ENCODE measurements at places on chromosomes 13 and 19.

DNA sequence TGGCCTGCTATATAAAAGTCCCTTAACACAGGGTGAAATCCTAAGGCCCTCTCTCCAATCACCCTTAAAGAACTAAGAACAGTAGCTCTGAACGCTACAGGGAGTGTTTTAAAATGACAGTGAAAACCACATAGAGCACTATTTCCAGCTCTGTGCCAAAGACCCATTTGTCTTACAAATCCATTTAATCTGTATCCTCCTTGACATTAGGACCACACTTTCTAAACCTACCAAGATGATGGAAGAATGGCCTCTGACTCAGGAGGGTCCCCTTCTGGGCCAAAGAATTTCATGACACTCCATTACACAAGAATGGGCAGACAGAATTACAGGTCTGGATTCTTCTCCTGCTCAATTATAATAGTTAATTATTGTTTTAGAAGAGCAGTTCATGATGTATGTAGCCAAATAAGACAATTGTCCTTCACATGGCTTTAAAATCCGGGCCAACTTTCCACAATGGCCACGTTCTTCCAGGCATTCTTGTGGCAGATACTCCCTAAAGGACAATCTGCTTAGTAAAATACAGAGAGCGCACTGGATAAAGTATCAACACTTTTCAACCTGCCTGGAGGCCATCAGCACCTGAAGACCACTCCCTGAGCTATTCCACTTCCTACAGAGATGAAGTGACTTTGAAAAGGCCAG lies 61.0 kb downstream of the STK24 start:
- DNase-seq: no peak

GRCh38 chr19:9061879-9062278 lies 25.0 kb upstream of the OR1M1 start:
- DNase-seq: no peak

- no peak for DNase-seq
These were observed 4.0 kb downstream of the GRIN2D start for GRCh38 chr19:48397263-48398101.

- DNase-seq: no peak
These were observed 205.0 kb downstream of the TSHZ3 start for GRCh38 chr19:31144075-31144870.

DNA sequence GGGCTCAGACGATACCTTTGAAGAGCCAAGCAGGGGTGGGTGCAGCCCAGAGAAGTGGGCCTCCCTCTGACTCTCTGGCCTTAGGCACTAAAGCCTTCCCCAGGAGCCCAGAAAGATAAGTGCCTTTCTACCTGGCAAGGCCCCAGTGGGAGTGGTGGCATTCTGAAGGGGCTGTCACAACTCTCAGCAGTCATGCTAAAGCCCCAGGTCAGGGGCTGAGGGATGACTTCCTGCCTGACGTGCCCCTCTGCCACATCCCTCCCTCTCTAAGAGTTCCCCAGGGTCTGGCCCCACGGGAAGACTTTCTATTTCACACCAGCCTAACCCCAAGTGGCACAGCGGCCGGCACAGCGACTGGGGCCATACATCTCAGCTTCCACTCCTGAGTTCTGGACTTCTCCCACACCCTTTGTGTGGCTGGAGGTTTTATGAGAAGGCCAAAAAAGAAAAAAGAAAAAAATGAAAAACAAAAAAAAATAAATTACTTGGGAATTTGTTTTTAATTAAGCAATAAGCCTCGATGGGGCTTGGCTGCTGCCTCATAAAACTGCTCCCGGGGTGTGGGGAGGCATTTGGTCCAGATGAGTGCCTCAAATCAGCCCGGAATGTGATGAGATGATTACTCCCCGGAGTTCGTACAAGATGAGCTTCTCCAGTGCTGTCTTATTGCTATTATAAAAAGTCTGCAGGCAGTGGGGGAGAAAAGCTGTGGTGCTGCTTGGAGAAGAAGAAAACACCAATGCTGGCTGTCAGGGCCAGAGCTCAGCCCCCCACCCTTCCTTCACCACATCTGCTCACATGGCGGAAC lies 28.5 kb upstream of the PLEKHF1 start:
- no peak for DNase-seq

GRCh38 chr13:100339411-100339940 lies 249.1 kb downstream of the GGACT start:
- DNase-seq: no peak

- no peak for DNase-seq
These were observed 12.5 kb downstream of the FZR1 start for GRCh38 chr19:3518659-3519058.

- no peak for DNase-seq
These were observed 751 bp downstream of the ERVK3-1 start for GRCh38 chr19:58305932-58306323.

- no peak for DNase-seq
These were observed 73.1 kb downstream of the LATS2 start for GRCh38 chr13:20988033-20988908.

- DNase-seq: no peak
These were observed 121.0 kb upstream of the SLC7A1 start for GRCh38 chr13:29716493-29716892.

DNA sequence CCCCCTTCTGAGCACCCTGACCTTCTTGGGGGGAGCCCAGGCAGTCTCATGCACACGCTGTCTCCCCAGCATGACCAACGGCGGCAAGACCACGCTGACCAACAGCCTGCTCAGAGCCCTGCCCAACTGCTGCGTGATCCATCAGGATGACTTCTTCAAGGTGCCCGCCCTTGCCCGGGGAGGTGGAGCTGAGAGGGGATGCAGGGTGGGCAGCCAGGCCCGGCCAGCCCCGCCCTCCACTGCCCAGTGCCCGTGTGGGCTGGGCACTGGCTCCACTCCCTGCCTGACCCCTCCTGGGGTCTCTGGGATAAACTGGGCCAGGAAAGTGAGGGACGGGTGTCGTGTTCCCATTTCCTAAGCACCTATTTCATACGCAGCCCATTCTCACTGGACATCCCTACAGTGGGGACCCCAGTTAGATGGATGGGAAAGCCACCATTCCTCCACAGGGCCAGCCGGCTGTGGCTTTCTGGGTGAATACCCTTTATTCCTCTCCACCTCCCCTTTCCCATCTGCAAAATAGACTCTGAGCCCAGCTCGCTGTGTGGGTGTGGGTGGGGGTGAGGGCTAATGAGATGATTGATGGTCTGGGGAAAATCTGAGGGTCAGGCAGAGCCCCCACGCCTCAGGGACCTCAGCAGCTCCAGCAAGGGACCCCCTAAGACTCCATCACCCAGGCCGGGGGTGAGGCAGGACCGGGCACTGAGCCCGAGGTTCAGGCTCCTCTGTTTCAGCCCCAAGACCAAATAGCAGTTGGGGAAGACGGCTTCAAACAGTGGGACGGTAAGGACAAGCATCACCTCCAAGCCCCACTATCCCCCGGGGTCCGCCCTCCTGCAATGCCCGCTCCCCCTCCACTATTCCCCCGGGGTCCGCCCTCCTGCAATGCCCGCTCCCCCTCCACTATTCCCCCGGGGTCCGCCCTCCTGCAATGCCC lies 3.9 kb downstream of the NMRK2 start:
- no peak for DNase-seq

DNA sequence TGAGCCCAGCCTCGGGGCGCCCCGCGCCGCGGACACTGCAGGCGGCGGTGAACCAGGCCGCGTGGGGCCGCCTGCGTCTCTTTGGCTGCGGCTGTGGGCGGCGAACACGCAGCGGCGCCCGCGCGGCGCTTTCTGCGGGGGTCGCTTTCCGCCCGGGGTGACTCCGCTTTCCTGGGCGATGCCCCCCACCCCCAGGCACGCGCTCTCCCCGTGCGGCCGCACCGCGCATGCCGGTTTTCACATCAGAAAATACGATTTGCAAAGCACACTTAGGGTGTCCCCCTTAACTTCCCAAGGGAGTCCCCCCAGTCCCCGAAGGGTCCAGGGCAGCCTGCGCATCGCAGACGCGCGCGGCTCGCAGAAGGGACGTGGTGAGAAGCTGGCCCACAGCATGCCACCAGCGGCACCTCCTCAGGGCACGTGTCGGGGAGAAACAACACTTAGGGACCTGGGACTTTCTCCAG lies 5.3 kb downstream of the F7 start:
- no peak for DNase-seq

GRCh38 chr13:29210676-29211075 lies 384.8 kb downstream of the SLC7A1 start:
- no peak for DNase-seq

GRCh38 chr19:41901707-41902360 lies 18.9 kb downstream of the ARHGEF1 start:
- DNase-seq: no peak

DNA sequence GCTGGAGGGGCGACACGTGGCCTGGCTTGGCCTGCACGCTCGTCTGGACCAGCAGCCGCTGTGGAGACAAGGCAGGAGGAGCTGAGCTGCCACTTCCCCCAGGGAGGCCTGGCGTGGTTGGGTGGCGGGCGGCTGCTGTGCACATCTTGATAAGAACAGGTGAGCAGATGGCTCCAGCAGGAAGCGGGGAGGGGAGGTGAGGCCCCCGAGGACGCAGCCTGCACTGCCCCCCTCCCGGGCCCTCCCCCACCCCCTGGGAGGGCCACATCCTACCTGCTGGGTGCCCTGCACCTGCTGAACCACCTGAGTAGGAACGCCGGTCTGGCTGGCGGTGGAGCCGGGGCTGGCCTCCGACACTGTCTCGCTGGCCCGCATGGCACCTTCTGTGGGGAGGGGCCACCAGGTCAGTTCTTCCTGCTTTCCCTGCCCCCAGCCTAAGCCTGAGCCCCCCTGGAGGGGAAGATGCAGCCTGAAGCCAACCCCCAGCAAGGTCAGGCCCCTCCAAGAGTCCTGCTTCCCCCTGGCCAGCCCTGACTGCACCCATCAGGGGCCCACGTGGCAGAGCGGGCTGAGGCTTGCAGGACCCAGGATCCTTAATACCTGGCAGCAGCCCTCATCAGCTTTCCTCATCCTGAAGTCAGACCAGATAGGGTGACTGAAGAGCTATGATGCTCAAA lies 22.8 kb downstream of the RFX1 start:
- DNase-seq: no peak

DNA sequence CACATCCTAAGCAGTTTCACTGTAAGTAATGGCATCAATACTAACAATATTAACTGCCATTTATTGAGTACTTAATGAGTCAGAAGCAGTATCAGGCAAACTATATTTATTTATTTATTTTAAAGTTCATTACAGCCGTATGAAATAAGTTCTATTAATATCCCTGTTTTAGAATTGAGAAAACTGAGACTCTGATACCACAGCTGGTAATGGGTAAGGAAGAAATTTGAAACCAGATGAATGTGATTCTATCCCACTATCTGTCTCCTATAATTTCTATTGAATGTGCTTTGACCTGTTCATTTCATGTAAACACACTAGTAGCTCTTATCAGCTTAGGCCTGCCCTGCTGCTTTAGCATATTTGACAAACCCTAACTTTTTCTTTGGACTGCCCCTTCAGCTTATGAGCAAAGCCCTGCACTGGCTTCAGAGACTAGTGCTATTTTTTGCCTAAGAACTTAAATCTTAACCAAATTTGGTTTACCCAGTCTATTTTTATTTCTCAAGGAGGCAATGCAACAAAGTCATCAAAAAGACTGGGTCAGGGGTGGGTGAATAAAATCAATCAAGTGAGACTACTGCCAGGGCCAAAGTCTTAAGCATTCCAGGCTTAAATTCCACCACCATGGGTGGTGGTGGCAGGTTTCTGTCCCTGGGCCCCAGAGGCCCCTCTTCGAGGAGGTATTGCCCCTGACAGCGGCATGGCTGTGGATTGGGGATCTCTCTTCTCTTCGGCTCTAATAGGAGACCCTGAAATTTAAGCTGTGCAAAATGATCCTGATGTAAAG lies 143.4 kb downstream of the DLEU7 start:
- DNase-seq: no peak

- DNase-seq: no peak
These were observed 1.1 kb downstream of the DLEU7 start for GRCh38 chr13:50842251-50842989.

- no peak for DNase-seq
These were observed 4.7 kb upstream of the TLE2 start for GRCh38 chr19:3033595-3034405.

GRCh38 chr19:4374498-4375163 lies 25.7 kb downstream of the SH3GL1 start:
- DNase-seq: no peak

DNA sequence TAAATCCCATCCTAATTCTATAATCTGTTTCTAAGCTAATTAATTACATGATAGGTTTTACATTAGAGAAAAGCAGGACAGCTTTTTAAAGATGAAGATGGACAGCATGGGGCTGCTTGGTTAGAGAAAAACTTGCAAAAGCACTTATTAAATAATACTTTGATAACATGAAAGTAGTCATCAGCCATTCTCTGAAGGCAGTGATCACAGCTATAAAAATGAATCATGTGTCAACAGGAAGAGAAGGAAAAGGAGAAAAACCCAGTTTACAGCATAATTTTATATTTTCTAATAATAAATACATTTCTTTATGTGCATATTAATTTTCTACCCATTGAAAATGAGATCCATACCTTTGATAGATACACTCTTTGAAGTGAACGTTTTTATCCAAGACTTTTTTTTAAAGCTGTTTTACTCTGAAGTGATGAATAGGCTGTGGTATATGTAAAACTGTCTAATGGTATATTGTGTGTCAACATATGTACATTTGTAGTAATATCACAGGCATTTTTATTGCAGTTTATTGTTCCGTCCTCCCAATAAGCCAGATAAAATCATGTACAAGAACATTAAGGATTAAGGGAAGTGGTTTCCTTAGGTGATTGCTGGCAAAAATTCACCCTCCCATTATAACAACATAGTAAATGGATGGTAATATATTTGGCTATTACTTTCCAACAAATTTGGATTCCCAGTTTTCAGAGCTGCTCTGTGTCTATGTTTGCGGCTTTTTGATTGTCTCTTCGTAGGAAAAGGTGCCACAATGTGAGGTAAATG lies 1.3 kb upstream of the KLF5 start:
- DNase-seq: no peak

DNA sequence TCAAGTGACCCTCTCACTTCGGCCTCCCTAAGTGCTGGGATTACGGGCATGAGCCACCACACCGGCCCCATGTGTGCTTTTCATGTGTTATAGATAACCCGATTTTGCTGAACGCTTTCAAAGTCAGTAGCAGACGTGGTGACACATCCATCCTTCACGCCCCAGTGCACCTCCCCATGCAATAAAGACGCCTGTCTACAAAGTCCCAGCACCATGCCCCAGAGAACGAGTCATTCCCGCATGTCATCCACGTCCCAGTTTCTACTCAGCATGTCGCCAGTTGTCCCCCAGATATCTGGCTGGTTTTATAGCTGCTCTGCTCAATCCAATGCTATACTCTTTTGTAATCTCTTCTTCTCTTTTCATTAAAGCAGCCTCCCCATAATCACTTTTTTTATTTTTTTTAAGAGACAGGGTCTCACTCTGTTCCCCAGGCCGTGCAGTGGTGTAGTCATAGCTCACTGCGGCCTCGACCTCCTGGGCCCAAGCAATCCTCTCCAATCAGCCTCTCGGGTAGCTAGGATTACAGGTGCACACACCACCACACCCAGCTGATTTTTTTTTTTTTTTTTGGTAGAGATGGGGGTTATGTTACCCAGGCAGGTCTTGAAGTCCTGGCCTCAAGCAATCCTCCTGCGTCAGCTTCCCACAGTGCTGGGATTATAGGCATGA lies 42.5 kb downstream of the DNM2 start:
- no peak for DNase-seq

GRCh38 chr13:24505256-24505655 lies 7.3 kb downstream of the PARP4 start:
- no peak for DNase-seq

- no peak for DNase-seq
These were observed 2.6 kb downstream of the ACSBG2 start for GRCh38 chr19:6138066-6138465.

GRCh38 chr13:91904005-91904404 lies 505.6 kb downstream of the GPC5 start:
- no peak for DNase-seq
